ENCODE measurements at places on chromosomes 7 and 10. TPM values are rescaled to one million over a fixed set of nuclear protein-coding genes. Genes with fewer than 3 reads are reported as not detected.

WNT8B gene
- total RNA-seq: not detected

DNA sequence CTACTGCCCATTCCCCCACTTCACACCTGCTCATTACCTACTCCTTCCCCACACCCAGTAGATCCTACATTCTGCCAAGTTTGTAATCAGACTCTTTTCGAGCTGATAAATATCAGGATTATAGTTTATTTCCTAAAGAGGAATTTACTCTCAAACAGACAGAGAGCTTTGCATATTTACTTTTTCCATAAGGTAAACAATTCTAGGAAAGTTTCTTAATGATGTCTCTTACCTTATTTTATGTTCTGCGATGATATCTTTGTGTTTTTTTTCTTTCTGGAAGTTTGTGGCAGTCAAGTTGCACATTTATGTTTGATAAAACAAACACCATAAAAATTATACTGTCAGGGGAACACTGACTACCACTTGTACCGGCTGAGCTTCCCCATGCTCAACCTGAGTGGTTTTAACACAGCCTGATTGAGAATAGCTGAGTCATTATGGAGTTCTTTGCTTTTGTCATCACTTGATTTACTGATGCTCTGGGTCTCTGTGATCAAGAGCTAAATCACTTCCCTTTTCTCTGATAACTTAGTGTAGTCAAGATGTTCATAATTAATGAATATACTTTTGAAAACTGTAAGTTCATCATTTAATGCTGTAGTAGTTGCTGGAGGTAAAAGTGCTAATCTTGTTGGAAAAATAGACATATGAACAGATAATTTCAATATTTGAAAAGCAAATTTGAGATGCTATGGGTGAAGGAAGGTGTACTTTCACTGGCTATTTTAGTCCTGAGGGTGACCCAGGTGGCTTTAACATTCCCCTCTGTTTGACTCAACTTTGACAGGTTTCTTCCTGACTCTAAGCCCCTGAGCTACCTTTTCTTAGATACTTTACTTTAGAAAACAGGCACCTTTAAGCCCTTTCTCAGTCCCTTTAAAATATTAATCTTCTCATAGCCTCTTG is 1034.5 kb upstream of the LRRTM3 start:
- DNase-seq: peak; percentile 9

- DNase-seq: no peak
These were observed 120.8 kb upstream of the RET start for GRCh38 chr10:42956045-42956444.

- no peak for DNase-seq
These were observed 9.4 kb upstream of the CYCS start for GRCh38 chr7:25134358-25135010.

CACNA2D1 gene
- total RNA-seq: 24.0 TPM

DNA sequence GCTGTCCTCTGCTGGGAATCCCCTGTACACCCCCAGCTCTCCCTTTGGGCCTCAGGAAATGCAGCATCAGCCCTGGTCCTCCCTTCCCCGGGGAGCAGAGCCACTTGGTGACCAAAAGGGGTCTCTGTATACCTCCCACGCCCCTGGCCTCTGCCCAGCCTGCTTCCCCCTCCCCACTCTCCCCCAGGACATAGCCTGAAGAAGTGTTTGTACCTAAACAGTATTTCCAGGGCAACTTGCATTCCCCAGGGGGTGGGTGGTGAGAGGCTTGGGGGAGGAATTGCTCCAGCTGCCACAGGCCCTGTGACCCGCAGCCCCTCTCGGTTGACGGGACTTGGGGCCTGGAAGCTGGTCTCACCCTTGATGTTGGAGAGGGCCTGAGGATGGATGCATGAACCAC is 39.3 kb downstream of the TMEM270 start:
- no peak for DNase-seq

DNA sequence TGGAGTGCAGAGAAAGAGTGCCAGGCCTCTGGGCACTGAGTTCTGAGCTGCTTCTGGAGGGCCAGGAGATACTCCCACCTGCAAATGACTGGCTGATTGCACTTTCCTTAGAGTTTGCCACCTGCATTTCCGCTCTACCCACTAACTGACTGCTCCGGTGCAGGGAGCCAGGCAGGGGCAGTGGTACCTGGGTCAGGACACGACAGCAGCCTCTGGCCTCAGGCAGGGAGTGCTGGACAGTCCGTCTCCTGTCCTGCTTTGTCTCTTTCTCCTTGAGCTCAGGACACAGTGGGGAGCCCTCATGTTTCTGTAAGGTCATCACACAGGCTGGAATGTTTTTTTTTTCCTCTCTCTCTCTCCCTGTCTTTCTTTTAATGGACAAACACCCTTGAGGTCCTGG is 252.0 kb downstream of the DPP6 start:
- no peak for DNase-seq

- DNase-seq: no peak
These were observed 16.8 kb upstream of the PTPN12 start for GRCh38 chr7:77520261-77520660.

GRCh38 chr7:83271212-83272099 is 108.8 kb upstream of the PCLO start:
- DNase-seq: peak; percentile 22

- DNase-seq: no peak
These were observed 132.7 kb downstream of the MDFIC start for GRCh38 chr7:115054478-115055065.

GRCh38 chr10:127737563-127738511 is 852 bp downstream of the FOXI2 start:
- DNase-seq: no peak

- DNase-seq: peak; percentile 51
These were observed at the start of gene PLEKHS1 for GRCh38 chr10:113751181-113751732. Gene PLEKHS1, plus strand, starts transcription at chr10:113751682. Its CDS starts 3,596 bp downstream, at chr10:113755278.

FKBP6 gene
- total RNA-seq: not detected

- peak; percentile 72 for DNase-seq
These were observed 150.1 kb downstream of the PLPP4 start for GRCh38 chr10:120607016-120607709.

GRCh38 chr7:122561326-122561725 is 137.6 kb downstream of the RNF133 start:
- no peak for DNase-seq

DNA sequence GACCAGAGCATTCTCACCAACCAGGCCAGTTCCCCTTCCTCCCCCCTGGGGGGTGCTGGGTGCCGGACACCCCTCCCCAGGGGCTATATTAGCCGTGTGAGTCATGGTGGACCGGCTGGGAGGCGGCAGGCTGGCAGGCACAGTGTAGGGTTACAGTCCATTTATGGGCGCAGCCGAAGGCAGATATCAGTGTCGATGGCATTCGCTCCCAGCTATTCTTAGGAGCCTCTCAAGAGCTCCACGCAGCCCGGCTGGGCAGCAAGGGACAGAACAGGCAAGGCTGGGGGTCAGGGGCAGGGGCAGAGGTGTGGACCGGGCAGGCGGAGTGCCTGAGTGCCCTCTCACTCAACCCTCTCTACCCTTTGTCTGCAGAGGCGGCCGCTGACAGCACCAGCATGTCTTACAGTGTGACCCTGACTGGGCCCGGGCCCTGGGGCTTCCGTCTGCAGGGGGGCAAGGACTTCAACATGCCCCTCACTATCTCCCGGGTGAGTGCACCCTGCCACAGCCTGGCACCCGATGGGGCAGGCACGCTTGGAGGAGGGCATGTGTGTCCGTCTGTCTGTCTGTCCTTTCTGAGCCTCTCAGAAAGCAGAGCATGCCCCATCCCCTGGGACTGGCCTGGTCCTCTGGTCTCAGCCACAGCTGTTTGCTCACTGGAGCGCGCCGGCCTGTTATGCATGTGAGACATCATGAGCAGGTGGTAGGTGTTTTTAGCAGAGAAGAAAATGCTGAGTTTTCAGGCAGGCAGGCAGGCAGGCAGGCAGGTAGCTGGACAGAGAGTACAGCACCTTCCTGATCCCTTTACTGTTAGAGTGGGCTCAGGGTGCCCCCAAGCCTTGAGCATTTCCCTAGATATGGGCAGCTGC is at the start of gene LDB3:
LDB3 (plus strand) TSS at position 215 of the 869 bp plus-strand sequence; CDS start at position 396, 181 bp downstream.
- DNase-seq: no peak

- DNase-seq: peak; percentile 50
These were observed 32.5 kb upstream of the EPC1 start for GRCh38 chr10:32379318-32379949.

ANKRD30A gene
- not detected for total RNA-seq

DNA sequence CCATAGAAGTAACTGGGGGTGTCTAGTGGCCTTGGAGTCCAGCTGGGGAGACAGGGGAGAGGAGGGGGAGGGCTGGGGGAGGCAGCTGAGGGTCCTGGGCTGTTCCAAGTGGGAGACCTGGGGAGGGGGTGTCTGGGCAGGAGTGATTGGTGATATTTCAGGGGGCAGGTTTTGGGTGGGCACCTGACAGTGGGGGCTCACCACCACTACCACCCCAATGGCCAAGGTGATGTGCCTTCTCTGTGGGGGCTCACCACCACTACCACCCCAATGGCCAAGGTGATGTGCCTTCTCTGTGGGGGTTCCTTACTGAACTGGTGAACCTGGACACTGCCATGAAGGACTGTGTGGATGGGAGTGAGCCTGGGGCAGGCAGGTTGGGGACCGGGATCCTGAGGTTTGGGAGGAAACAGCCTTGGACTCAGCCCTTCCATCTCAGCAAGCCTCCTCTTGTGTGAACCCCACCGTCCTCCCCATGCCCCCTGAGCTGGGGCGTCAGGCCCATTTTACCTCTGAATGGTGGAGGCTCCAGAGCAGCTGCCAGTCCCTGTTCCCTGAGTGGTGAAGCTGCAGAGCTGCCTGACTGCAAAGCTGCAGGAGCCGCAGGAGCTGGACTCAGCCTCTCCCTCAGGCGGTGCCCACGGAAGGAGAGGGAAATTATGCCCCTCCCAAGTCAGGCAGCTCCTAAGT is 50.6 kb upstream of the ZNF716 start:
- DNase-seq: no peak

GRCh38 chr10:78382772-78383171 is 349.1 kb downstream of the RPS24 start:
- DNase-seq: no peak

DNA sequence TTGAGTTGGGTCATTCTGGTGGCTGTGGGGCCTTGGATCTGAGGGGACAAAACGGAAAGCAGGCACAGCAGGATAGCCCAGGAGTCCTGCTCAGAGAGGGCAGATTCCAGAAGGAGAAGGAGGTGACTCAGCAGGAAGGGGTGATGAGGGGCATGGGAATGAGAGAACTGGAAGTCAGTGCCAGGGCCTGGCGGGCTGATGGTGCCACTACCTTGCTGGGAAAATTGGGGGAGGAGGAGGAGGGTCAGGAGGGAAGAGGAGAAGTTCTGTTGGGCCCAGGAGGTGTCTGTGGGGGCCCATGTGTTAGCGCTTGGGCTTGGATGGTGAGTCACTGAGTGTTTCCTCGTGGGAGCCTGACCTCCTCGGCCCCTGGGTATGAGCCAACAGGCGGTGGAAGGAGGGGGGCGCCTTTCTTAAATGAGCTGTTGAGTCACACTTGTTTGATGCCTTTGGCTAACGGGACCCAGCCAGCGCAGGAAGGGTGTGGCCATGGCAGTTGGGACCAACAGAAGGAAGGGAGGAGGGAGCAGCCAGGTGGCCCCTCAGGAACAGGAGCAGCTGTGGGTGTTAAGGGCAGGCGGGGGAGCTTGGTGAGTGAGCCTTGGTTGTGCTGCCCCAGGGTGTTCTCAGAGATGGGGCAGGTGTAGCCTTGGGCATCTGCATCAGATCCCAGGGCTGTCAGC is 130.0 kb upstream of the BTBD16 start:
- DNase-seq: peak; percentile 84

- no peak for DNase-seq
These were observed 21.4 kb downstream of the SLF2 start for GRCh38 chr10:100934084-100934659.

GRCh38 chr10:96466-96865 is 38.8 kb upstream of the ZMYND11 start:
- no peak for DNase-seq

Data from mammary epithelial cell (primary cell).